Left lobe of liver (tissue), 2 donors: ENCODE measurements at places on chromosomes 16 and 17.

- DNase-seq = no peak
Observed at GRCh38 chr16:83994703-83995102, 26.7 kb downstream of the NECAB2 start.

GRCh38 chr16:53559270-53559951 is 56.4 kb upstream of the AKTIP start:
- DNase-seq = no peak

DNA sequence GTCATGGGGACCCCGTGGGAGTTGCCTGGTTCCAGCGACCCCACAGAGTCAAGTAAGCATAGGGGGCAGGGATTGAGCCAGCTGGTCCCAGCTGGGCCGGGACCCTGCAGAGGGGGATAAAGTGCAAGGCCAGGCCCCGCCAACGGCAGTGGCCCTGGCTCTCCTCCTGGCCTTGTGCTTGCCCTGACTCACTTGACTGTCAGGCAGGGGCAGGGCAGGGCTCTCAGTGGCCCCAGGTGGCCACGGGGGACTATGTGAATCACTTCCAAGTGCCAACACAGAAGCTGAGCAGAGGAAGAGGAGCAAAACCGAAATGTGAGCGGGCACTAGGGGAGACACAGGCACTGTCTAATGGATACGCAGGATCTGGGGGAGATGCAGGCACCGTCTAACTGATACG is 21.6 kb upstream of the NCBP3 start:
- no peak for DNase-seq

DNA sequence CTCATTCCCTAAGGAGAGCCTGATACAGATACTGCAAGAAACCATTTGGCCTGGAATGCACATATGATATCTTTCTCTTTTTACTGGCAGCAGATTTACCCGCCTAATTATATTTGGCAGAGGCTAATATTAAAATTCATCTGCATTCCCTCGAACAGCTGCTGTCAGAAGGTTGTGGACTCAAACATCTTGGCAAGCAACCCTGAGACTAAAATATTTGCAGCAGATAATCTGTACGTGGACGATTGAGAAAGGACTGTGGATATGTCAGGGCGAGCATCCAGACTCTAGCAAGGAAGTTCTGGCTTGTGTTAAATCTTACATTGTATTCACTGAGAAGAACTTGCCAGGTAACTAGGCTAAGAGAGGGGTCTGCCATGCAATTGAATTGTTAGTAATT is 65.2 kb downstream of the SNX20 start:
- no peak for DNase-seq

- DNase-seq = no peak
Observed at GRCh38 chr16:86514481-86515376, 4.4 kb downstream of the FOXF1 start.

DNA sequence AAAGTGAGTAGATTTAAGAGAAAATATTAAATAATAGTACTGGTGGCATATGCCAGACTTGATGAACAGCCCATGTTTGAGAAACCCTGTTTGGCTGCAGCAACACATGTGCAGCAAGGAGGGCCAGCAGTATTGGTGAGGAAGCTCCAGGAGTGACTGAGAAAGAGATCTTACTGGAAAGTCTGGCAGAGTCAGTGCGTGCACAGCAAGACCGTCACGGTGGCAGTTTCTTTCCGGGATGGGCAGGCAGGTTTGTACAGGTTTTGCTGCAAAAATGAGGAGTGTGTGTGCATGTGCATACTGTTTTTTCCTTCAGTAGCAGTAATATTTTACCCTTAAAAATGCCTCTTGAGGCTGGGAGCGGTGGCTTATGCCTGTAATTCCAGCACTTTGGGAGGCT is 41.4 kb downstream of the KSR1 start:
- no peak for DNase-seq

DNA sequence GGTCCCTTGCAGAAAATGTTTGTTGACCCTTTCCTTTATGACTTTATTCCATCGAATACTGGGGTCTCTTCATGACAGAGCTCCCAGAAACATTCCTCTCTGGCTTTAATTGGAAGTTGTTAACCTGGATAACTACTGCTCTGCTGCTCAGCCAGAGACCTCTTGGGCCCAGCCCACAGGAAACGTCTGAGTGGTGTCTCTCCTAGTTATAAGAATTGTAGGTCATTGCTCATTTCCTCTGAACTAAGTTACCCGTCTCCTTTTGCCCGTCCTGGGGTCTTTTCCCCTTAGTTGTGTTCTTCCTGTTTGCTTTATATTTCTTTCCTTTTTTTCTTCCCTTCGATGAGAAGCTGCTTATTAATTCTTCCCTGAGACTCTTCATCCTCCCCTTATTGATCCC is 9.0 kb downstream of the MAP2K6 start:
- no peak for DNase-seq

GRCh38 chr16:52976539-52977167 is 76.0 kb downstream of the CHD9NB start:
- no peak for DNase-seq

DNA sequence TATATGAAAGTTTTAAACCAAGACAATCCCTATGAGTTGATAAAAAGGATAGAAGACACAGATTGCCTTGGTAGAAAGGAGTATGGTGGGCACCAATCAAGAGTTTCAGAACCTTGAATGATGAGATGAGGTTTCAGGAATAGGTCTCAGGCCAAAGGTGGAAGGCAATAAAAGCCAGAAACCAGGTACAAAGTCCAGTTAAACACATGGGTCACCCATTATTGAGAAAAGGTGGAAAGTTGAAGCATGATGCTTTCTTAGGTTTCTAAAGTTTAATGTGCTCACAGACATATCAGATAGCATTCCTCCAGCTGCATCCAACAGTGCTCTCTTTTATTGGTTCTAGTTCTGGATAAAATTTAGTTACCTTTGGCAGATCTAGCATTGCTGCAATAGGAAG is 950.8 kb upstream of the SOX9 start:
- DNase-seq = no peak

GRCh38 chr17:40486522-40487370 is 14.7 kb downstream of the TNS4 start:
- no peak for DNase-seq

GRCh38 chr17:78265121-78265520 is 33.7 kb downstream of the TMEM235 start:
- peak; percentile 44 for DNase-seq

GRCh38 chr16:30777591-30778297 is 9.3 kb downstream of the ZNF629 start:
- DNase-seq = no peak

GRCh38 chr17:6611231-6611630 is 29.3 kb downstream of the KIAA0753 start:
- DNase-seq = no peak

GRCh38 chr16:19574615-19575014 is 19.1 kb downstream of the VPS35L start:
- DNase-seq = no peak

GRCh38 chr17:560432-560873 is 154.2 kb downstream of the VPS53 start:
- DNase-seq = no peak

DNA sequence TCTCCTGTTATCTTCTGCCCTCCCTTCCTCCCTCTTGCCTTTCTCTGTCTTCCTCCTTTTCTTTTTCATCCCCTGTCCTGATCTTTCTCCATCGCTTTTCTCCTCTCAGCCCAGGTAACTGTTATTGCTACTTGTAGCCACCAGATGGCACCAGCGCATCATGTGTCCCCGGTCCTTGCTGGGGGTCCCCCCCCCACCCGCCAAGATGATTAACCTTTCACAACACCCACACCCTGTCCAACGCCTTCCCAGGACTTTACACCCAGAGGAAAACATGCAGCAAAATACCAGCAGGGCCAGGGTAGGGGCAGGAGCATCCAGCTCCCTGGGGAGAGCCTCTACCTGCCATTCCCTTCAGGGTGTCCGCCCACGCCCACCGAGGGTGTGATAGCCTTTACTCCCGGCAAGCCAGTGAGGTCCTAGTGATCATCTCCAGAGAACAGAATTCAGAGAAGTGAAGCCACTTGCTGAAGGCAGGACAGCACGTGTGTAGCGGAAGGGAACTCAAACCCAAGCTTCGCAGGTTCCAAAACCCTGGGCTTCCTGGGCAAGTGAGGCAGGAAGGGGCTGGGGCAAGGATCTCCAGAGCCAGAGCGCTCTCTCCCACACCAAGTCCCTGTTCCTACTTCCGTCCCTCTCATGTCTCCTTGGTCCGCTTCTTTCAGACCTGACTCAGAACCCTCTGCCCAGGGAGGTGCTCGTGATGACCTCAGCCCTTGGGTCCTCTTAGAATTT is 13.4 kb upstream of the TAC4 start:
- peak; percentile 55 for DNase-seq

DNA sequence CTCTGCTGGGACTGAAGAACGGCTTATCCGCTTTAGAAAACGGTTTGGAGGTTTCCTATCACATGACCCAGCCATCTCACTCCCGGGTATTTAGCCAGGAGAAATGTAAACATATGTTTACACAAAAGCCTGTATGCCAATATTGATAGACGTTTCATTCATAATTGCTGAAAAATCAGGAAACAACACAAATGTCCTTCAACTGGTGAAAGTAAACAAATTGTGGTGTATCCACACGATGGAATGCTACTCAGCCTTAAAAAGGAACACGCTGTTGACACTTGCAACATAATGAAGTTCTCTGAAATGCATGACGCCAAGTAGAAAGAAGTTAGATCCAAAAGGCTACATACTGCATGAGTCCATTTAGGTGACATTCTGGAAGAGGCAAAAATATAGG is 157.6 kb downstream of the SLC39A11 start:
- DNase-seq = no peak

DNA sequence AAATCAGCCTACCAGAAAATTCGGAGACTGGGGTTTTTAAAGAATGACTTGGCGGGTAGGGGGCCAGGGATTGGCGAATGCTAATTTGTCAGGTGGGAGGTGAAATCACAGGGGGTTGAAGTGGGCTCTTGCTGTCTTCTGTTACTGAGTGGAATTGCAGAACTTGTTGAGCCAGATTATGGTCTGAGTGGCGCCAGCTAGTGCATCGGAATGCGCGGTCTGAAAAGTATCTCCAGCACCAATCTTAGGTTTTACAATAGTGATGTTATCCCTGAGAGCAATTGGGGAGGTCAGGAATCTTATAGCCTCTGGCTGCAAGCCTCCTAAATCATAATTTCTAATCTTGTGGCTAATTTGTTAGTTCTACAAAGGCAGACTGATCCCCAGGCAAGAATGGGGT is 762 bp upstream of the RBL2 start:
- no peak for DNase-seq

- no peak for DNase-seq
Observed at GRCh38 chr16:85788819-85789218, 10.5 kb downstream of the EMC8 start.

DNA sequence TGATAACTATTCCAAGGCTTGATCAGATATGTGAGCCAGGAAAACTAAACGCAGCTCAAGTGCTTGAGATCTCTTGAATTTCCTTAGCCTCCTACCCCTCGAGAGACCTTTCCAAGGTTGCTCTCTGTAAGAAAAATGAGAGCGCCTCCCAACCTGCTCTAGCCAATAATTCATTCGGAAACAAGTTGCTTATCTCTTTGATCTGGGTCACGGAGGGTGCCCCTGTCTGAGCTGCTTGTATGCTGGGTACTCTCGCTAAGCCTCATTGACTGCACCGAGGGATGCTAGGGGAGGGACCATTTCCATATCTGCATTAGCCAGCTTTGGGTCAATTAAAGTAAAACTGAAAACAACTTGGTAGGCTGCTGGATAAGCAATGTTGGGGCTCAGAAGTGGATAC is 70.1 kb upstream of the SHISA6 start:
- no peak for DNase-seq

DNA sequence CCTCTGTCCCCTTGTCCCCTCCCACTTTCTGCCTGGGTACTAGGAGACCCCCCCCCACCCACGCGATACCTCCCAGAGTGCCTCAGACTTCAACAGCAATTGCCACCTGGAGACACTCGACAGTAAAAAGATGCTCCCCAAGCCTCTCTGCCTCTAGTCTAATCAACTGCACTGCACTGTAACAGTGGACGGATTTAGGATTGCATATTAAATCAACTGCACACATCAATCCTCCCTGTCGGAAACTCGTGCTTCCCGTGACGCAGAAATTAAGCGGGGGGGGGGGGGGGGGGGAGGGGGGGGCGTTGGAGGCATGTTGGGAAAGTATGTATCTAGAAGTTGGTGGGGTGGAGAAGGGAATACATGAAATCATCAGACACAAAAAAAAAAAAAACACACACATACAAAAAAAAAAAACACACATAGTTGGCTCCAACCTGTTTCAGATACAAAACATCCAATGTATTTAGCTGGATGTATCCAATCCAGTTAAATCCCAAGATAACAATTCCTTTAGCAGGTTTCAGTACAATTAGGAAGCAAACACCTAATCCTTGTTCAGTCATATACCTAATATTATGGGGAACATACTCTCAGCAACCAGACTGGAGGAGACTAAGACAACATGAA is 29.7 kb downstream of the FAM222B start:
- no peak for DNase-seq

- DNase-seq = no peak
Observed at GRCh38 chr16:79849119-79849518, 248.6 kb upstream of the MAF start.

DNA sequence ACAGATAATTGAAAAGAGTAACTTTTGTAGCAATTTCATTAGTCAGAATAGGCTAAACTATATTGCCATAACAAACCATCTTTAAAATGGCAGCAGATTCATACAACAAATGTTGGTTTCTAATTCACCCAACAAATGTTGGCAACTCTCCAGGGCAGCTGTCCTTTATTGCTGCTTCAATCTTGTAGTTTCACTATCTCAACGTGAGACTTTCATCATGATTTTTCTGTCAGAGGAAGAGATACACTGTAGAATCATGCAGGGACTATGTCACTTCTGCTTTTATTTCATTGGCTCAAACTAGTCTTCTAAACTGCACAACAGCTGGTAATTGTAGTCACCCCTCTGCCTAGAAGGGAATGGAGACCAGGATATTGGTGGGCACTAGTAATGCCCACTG is 174.2 kb downstream of the TANC2 start:
- no peak for DNase-seq

- DNase-seq = no peak
Observed at GRCh38 chr16:73601911-73602310, 554.0 kb upstream of the ZFHX3 start.

GRCh38 chr16:50651835-50652438 is 29.2 kb downstream of the SNX20 start:
- DNase-seq = no peak

DNA sequence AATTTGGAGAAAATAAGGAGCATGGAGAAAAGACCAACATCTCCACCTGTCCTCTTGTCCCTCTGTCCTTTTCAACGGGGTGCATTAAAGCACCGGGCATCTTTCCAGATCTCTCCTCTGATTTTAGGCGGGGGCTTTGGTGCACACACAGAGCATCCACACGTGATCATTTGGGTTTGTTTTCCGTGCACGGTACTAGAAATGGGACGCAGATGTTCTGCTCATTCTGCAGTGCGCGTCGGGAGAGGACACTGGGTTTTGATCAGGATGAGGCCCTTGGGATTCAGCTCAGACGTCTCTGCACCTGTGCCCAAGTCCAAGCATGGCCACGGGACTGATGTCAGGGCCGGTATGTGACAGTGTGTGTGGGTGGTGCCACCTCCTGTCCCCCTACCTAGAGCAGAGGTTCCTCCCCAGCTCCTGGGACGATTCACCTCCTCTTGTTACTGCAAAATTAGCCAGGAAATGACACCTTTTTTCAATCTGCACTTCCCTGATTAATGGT is 31.9 kb downstream of the PDIA2 start:
- DNase-seq = no peak

GRCh38 chr17:82559566-82560251 is 40.2 kb downstream of the FOXK2 start:
- DNase-seq = no peak
